ENCODE measurements at places on chromosomes 6 and 20.

- DNase-seq = no peak
Observed at GRCh38 chr6:100470422-100471120, 5.8 kb upstream of the SIM1 start.

- no peak for DNase-seq
Observed at GRCh38 chr6:161414707-161415106, 140.8 kb upstream of the AGPAT4 start.

DNA sequence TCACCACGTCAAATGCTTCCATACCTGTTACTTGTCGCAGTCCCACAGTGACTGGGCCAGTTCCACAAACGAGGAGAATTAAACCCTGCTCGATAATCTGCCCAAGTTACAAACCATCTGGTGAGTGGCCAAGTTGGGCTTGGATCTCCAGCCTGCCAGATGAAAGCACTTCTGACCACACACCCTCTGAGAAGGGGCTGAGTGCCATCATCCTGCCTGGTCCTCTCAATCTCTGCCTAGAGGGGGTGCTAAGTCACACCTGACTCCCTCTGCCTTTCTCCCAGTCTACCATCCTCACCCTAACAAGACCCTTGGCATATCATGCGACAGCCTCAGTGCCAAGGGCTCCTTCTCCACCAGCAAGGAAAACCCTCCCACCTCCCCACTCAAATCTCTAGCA is 15.8 kb downstream of the RRP36 start:
- no peak for DNase-seq

DNA sequence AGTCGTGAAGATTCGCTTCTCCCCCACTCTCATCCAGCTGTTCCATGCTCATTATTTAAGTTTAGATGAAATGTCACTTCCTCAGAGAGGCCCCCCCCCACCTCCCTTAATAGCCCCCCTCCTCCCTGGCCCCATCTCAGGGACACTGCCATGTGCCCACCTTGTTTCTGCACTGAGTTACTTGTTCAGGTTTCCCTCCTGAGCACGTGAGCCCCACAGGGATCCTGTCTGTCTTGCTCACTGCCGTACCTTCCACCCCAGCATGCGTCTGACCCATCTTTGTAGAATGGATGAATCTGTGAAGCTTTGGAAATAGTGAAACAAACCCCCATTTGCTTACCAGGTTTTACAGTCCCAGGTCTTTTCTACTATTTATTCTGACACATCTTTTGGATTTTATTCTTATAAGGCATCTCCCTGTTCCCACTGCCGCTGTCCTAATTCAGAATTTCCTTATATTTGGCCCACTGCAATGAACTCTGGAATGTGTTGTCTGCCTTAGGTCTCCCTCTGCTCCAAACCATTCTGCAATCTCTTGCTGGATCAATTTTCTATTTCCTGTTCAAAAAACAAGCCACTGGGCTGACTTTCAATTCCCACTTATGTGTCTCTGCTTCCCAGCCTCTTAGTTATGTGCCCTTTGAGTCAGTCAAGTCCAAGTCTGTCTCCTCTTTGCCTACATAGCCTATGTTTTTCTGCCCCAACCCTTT is 136.5 kb upstream of the ECI2 start:
- DNase-seq = no peak

DNA sequence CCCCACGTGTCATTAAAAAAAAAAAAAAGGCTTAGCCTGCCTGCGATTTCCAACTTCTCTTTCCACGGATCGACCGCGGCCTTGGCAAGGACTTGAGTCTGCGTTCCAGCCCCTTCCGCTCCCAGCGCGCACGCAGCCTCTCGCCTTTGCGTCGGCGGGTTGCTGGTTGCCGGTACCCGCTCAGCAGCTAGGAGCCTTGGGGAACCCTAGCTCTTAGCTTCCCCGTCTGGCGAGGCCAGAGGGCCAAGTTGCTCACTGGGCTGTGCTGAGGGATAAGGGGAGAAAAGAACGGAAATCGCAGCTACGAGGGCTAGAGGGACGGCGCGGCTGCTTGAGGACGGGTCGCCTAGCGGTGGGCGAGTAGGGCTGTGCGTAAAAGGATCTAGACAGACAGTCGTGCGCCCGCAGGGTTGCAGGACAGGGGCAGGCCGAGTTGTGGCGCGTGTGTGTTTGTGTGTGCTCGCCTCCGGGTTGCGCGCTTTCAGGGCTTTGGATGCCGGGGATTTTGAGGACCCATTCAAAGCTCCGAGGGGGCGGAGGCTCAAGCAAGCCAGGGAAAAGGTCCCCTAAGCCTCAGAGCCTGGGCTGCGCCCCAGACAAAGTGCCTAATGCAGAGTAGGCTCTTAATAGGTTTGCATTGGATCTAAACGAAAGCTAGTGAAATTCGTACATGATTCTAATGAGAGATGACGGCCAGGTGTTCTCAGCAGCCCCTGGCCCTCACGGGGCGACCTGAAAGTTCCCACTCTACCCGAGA is 40.5 kb upstream of the OSTM1 start:
- DNase-seq = no peak

- no peak for DNase-seq
Observed at GRCh38 chr6:115485400-115485799, 575.3 kb downstream of the FRK start.

- no peak for DNase-seq
Observed at GRCh38 chr6:17207281-17207680, 73.9 kb upstream of the RBM24 start.

DNA sequence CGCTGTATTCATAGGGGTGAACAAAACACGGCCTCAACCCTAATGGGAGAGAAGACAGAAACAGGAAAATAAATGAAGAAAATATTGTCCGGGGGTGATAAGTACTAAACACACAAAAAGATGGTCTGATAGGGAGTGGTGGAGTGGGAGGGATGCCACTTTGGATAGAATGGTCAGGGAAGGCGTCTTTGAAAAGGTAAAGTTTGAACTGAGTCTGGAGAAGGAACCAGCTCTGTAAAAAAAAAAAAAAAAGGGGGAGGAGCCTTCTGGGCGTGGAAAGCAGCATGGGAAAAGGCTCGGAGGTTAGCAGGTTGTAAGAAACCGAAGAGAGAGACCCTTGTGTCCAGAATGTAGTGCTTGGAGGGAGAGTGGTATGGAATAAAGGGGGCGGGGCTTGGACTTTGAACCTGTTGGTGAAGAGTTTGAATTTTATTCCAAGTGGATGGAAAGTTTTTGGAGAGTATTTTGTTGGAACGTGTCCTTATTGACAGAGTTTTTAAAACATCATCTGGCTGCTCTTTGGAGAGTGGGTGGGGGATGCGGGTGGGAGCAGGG is 1.8 kb downstream of the CHMP4B start:
- no peak for DNase-seq

Data from caudate nucleus (tissue), 63 donors.